ACHN (cell line): ENCODE measurements at places on chromosomes 1 and 21.

GRCh38 chr21:41232013-41232412 lies 64.1 kb downstream of the BACE2 start:
- DNase-seq: no peak

GRCh38 chr1:52659356-52659755 lies 26.4 kb downstream of the SHISAL2A start:
- DNase-seq: no peak

DNA sequence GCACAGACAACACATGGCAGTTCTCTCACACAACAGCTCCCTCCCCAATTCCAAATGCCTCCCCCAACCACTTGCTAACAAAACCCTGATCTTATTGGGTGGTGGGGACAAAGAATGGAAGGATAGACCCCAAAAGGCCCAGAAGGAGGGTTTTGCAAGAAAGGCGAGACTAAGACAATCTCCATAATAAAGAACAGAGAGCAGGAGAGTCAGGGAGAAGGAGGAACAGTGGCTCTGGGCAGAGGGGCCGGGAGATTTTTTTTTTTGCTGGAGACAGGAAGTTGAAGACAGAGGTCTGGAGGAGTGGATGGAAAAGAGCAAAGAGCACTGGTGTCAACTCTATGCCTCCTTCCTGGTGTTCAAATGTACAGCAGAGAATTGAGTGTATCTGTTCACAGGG lies 6.5 kb upstream of the C1QA start:
- no peak for DNase-seq

- no peak for DNase-seq
Measured at GRCh38 chr1:1997576-1997975, 6.0 kb downstream of the CFAP74 start.

DNA sequence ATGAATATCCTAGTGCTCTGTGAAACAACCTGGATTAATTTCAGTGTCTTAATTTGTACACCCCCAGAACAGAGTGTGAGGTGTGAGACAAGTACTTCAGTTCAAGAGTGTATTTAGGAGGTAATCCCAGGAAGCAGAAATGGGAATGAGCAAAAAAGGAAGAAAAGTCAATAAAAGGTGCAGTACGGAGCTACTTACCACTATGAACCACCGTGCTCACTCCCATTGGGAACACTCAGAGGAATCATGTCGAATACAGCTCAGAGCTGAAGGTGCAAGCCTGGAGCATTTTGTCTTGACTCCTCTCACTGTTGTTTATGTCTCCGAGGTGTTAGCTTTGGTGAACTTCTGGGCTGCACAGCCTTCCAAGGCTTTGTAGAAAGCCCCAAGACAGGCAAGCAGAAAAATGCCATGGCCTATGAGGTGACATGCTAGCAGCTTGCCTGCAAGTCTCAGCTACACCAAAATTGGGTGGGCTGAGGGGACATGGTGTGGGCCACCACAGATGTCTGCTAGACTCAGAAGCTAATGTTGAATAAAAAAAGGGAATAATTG lies 7.4 kb upstream of the SVBP start:
- DNase-seq: no peak

DNA sequence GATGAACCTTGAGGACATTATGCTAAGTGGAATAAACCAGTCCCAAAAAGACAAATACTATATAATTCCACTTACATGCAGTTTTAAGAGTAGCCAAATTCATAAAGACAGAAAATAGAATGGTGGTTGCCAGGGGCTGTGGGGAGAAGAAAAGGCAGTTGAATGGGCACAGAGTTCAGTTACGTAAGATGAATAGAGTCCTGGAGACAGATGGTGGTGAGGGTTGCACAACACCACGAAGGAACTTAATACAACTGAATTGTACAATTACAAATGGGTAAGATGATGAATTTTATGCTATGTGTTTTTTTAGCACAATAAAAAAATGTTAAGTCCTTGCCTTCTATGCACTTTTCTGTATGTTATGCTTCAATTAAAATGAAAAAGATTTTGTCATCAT lies 66.6 kb downstream of the CD34 start:
- DNase-seq: no peak

- no peak for DNase-seq
Measured at GRCh38 chr1:205344066-205344928, 12.4 kb downstream of the KLHDC8A start.

- DNase-seq: no peak
Measured at GRCh38 chr21:25813917-25814316, 79.1 kb downstream of the GABPA start.

DNA sequence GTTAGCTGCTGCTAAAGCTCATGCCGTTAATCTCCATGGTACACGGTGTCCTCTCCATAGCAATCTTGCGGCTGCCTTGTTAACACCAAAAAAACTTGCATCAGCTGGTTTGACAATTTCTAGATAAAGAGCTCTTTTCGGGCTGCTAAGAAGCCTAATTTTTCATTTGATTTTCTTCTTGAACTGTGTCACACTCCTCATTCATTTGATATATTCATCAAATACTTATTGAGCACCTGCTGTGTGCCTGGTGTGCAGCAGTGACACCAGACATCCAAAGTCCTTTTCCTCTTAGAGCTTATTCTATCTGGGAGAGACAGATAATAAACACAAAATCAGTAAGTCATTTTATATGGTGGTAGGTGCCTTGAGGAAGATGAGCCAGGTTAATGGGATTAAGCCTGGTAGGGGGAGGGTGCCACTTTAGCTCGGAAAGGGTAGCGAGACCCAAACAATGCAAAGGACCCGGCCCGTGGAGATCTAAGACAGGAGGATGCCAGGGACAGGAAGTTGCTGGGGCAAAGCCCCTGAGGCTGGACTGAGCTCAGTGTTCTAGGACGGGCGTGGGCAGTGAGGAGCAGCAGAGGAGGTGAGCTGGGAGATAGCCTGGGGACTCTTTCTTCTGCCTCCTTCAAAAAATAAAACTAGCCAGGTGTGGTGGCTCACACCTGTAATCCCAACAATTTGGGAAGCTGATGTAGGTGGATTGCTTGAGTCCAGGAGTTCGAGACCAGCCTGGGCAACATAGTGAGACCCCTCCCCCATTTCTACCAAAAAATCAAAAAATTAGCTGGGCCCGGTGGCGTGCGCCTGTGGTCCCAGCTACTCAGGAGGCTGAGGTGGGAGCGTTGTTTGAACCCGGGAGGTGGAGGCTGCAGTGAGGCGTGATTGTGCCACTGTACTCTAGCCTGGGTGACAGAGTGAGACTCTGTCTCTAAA lies 50.7 kb upstream of the LGALS8 start:
- no peak for DNase-seq

GRCh38 chr1:41860214-41860613 lies 58.5 kb downstream of the HIVEP3 start:
- DNase-seq: no peak
